ENCODE measurements at places on chromosomes 1 and 21.

- DNase-seq = no peak
Observed at GRCh38 chr1:118589238-118589846, 398.8 kb downstream of the TBX15 start.

- DNase-seq = no peak
Observed at GRCh38 chr21:31553926-31554325, 105.6 kb upstream of the SOD1 start.

GRCh38 chr1:193538680-193539079 lies 352.3 kb upstream of the B3GALT2 start:
- no peak for DNase-seq

DNA sequence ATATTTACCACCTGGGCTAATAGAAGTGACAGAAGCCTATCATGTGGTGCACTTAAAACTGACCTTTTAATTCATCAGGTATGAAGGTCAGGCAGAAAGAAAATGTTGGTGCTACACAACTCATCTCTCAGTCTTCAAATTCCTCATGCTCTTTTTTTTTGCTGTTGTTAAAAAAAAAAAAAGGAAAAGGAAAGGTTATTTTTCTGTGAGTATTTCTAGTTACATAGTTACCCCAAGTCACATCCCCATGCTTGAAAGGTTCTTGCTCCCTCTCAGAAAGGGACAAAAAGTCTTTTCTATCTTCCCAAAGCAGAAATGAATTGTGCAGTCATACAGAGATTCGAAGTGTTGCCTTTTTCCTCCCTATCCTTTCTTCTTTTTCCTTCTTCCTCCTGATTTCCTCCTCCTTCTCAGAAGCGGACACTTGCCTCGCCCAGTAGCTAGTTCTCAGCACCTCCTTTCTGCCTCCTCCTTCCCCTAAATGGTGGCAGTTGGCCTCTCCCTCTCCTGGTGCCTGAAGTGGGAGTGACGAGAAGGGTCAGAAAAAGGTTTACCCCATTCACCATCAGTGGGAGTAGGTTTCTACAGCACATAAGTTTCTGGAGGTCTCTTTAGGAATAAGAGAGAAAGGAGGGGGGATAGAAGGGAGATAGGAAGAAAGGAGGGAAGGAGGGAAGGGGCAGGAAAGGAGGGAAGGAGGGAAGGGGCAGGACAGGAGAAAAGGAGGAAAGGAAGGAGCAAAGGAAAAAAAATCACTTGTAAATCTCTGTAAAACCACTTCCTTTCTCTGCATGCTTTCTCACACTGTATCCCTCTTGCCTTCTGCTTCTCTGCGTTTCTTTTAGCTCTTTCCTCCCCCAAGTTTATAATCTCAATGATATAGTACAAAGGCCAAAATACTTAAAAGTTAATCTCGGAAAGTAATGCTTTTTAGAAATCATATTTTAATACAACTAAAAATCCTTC lies 20.4 kb upstream of the C1orf105 start:
- DNase-seq = no peak

GRCh38 chr1:218996362-218996761 lies 177.3 kb upstream of the LYPLAL1 start:
- DNase-seq = no peak

DNA sequence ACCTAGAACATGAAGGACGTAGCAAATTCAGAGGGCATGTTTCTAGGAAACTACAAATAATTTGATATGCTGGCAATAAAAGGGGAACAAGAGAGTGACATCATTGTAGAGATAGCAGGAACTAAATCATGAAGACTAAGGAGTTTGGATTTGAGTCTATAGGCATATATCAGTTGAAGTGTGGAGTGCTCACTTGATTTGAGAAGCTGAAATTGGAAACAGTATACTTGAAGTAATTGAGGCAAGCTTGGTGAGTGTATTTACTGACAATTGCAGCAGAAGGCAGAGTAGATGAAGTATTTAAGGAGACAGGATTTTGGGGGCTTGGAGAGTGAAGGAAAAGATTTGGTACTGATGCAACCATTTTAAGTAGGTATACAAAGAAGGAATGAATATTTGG lies 6.4 kb upstream of the TMCO2 start:
- no peak for DNase-seq

- no peak for DNase-seq
Observed at GRCh38 chr1:42956739-42957138, 1.9 kb downstream of the SLC2A1 start.

- DNase-seq = no peak
Observed at GRCh38 chr21:33984021-33984481, 68.4 kb upstream of the ATP5PO start.

GRCh38 chr1:170791941-170792340 lies 128.0 kb downstream of the PRRX1 start:
- DNase-seq = no peak

Data from stimulated activated naive B cell treated with anti-CD40 and anti-IgM and Interleukin-4, amounts not matched to agents 10 μg/mL and 1 μg/mL and 100 μg/mL, for 72 hours (primary cell).